ENCODE measurements at places on chromosomes 1 and 21.

- no peak for DNase-seq
Observed at GRCh38 chr1:233479110-233479890, 134.6 kb upstream of the KCNK1 start.

- DNase-seq = no peak
Observed at GRCh38 chr1:186306533-186306932, 68.5 kb downstream of the TPR start.

DNA sequence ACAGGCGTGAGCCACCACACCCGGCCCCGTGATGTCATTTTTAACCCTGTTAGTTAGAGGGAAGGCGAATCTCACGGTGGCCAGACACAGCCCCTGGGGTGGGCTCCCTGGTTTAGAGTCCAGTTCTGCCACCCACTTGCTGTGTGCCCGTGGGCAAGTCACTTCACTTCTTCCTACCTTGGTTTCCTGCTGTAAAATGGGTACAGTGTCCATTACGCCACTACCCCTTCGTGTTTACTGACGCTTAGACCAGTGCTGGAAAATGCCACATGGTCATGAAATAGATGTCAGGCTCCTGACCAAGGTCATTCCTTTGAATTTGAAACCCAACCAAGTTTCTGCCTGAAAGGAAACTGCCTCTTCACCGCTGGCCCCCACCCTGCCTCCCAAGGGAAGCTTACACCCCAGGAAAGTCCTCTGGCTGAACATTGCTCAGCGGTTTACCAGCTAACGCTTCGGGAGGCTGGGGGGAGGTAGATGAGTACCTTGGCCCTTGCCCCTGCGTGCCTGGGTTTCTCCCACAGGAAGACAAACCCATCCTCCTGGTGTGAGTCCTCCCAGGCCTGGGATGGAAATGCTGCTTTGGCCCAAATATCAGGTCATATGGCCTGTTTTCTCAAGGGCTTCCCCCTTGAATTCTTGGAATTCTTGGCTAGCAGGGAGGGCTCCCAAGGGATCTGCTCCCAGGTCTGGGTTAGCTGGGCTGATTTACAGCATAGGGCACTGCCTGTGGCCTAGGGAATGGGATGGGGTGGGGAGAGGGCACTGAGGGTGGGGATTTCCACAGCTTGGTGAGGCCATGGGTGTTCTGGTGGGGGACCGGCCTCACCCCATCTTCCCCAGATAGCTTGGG, 7.6 kb upstream of the AADACL4 start:
- DNase-seq = no peak

GRCh38 chr1:181676269-181676668, 193.0 kb downstream of the CACNA1E start:
- no peak for DNase-seq

- DNase-seq = no peak
Observed at GRCh38 chr1:210598135-210598652, 269.5 kb downstream of the HHAT start.

GRCh38 chr1:25624604-25625003, 8.0 kb downstream of the MAN1C1 start:
- no peak for DNase-seq

DNA sequence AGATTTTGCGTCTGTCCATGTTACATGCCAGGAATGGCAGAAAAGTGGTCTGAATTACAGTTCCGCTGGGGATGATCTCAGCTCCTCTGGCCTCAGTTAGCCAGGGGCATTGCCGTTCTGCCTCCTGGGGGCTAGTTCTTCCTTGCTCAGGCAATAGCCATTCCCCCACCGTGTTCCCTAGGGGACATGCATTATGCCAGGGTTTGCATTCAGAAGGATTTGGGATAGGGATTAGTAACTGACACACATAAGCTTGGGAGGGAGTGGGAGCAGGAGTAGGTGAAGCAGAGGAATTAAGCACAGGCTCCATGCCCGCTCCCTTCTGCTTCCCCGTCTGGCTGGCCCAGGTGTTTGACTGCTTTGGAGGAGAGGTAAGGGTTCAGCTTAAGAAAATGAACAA, 12.7 kb downstream of the LRRC71 start:
- no peak for DNase-seq

- DNase-seq = no peak
Observed at GRCh38 chr1:96559181-96559580, 162.4 kb upstream of the PTBP2 start.

Data from activated naive CD8-positive, alpha-beta T cell treated with anti-CD3 and anti-CD28 coated beads, Interleukin-2, amount 50 U/mL, for 24 hours (primary cell).